Fibroblast of skin of abdomen (primary cell): ENCODE measurements at places on chromosomes 6 and 20.

DNA sequence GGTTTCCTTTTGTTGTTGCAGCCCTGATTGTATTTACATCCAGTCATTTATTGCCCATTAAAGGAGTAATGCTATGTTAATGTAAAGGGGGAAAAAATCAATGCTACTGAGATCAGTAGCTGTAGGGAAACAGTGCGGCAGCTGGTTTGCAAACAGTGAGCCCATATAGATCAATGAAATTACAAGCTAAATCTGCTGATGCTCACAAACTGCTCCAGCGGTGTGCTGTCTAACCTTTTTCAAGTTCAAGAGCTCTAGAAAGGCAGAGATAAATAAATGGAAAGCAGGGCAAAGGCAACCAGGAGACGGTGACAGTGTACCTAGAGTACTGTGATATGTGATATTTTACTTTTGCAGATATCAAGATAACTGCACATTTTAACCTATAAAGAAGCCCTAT, 449.0 kb upstream of the MMS22L start:
- no peak for DNase-seq

DNA sequence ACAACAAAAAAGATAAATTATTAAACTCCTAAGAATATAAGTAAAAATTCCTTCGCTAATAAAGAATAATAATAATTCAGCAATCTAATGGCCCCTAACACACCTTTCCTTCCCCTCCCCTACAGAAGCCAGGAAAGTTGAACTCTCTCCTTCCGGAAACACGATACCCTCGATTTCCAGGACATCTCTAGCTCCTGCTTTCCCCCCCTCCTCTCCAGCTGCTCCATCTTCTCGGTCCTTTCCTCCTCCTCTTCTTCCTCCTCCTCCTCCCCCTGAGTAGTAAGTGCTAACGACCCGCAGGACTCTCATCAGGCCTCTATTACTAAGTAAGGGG, 603 bp downstream of the TASP1 start:
- DNase-seq: peak; percentile 6

DNA sequence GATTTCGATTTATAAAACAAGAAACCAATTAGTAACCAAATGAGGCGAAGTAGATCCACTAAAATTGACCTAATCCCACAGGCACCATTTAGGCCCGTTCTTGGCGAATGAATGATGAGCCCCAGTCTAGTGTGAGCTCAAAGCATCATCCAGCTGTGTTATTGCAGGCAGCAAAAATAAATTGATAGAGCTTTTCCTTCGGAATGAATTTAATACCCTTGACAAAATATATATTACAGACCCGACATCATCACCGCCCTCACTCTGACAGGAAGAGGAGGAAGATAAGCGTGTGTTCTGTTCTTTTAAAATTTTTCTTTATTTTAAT, 7.8 kb downstream of the SIM1 start:
- DNase-seq: no peak

DNA sequence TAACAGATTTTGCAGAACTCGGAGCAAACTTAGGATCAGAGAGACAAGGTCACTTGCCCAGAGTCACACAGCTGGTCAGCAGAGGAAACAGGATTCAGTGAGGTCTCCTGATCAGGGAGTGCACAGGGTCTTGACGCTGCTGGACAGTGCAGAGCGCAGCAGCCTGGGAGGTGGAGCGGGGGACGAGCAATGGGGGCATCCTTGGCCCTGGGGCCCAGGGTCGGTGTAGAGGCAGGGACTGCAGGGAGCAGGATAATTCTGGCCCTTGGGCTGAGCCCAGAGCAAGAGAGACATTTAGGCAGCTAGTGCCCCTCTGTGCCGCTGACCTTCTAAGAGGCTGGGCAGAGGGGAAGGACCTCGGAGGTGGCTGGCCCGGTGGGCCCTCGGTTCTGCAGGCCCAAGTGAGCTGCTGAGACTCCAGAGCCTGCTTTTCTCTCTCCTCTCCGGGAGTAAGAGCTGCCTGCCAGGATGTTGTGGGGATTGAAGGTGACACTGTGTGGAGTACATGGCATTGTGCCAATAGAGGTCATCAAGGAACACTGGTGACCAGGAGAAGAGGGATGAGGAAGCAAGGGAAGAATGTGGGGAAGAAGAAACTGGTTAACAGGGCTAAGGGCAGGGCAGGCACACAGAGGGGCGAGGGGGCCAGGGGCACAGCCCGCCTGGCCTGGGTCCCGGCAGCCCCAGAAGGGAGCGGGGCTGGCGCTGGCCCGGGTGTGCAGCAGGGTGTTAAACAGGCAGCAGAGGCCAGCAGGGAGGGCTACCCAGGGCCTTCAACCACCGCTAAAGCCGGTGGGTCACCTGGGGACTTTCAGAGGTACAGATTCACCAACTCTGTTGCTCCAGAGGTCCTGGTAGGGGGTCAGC, 122.0 kb downstream of the AGPAT4 start:
- no peak for DNase-seq

DNA sequence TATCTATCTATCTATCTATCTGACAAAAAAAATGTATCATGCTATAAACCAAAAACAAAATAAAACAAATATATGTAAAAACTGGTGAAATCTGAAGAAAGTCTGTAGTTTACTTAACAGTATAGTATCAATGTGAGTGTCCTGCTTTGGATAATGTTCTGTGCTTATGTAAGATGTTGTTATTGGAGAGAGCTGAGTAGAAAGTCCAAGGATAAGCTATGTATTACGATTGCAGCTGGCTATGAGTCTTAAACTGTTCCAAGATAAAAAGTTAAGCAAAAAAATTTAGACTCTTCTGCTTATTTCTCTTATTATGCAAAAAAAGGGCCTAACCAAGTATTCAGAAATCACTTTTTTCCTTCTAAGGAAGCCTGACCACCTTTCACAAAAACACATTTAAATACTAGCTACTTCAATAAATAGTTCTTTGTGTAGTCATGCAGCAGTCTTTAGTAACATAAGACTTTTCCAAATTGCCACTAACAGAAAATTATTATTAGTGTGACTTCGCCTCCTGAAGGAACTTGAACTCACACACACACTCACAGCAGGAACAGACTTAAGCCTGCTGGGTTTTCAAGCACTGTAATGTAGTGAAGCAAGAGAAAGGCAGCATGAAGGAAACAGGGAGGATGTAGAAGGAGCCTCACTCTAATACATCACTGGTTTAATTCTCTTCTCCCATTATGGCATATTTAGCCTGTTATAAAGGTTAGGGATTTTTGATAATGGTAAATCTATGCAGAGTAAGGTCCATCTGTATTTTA, 265.8 kb upstream of the GJE1 start:
- DNase-seq: no peak

- DNase-seq: no peak
These were observed 17.4 kb downstream of the NKX2-2 start for GRCh38 chr20:21496452-21496851.

DNA sequence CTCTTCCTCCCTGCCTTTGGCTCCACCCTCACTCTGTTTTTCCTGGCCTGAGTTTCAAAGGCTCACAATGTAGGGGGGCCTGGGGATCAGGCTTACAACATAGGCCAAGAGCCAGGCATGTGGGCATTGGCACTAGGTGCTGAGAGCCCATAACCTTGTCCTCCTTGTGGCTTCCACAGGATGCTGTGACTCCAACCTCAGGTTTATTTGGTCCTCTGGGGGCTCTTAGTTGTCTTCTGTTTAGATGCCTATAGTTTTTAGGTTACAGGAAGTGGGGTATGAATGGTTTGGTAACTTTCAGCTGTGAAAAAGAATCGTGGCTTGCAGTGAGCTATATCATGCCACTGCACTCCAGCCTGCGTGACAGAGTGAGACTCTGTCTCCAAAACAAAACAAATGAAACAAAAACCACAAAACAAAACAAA, 25.6 kb downstream of the MMP24 start:
- DNase-seq: no peak

- DNase-seq: no peak
These were observed 308.5 kb upstream of the POU3F2 start for GRCh38 chr6:98525860-98526259.

- DNase-seq: no peak
These were observed 54.1 kb downstream of the PLAGL1 start for GRCh38 chr6:143953922-143954321.

DNA sequence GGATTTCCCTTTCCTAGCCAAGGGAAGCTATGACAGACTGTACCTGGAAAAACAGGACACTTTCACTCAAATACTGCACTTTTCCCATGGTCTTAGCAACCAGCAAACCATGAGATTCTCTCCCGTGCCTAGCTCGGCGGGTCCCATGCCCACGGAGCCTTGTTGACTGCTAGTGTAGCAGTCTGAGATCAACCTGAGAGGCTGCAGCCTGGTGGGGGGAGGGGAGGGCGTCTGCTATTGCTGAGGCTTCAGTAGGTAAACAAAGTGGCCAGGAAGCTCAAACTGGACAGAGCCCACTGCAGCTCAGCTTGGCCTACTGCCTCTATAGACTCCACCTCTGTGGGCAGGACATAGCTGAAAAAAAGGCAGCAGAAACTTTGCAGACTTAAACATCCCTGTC, 61.8 kb downstream of the EPM2A start:
- DNase-seq: no peak

DNA sequence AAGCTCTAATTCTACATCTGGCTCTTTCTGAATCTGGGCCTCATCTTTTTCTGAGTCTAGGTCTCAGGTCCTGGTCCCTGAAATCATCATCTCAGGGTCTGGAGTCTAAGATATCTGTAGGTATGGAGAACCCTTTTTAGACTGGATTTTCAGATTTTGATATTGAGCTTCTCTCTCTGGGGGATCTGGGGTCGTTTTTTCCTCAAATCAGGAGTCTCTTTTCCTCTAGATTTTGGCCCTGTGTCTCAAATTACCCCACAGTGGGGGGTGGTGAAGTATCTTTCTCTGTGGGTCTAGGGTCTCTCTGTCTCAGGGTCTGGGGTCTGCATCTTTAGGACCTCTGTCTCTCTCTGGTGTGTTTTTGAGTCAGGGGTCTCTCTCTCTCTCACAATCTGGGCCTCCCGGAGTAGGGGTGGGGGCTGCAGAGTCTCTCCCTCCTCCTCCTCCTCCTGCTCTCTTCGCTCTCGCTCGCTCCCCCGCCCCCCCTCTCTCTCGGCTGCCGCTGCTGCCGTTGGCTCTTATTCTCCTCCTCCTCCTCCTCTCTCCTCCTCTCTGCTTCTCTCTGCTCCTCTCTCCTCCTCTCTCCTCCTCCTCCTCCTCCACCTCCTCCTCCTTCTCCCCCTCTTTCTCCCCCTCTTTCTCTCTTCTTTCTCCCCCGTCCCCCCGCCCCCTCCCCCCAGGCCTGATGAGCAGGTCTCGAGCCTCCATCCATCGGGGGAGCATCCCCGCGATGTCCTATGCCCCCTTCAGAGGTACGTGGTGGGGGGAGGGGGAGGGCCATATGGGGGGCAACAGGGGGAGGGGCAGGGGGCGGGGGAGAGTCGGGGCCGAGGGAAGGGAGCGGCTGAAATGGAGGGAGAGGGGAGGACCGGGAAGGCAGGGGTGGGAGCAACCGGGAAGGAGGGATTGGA, at the start of gene SYNGAP1:
Gene SYNGAP1, plus strand, starts transcription at position 486 of the 911 bp plus-strand sequence. Its CDS starts 200 bp downstream, at position 686.
- peak; percentile 81 for DNase-seq

- no peak for DNase-seq
These were observed 28.1 kb downstream of the PKIG start for GRCh38 chr20:44610313-44610962.

DNA sequence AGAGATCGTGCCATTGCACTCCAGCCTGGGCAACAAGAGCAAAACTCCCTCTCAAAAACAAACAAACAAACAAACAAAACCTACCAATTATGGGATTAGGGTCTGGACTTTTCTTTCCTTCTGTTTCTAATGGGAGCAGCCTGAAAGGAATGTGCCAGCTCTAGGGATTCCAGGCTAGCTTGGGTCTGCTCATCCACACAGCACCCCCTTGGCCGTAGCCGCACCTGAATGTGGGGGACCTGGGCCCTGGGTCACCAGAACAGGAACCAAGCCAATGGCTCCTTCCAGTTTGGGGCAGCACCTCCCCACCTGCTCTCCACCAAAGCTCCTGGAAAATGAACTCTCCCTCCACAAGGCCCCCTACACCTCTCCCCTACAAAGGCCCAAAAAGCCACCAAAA, 6.7 kb downstream of the CTSZ start:
- no peak for DNase-seq

GRCh38 chr6:169208011-169208410, 45.6 kb downstream of the THBS2 start:
- DNase-seq: no peak

GRCh38 chr6:88004707-88005106, 42.9 kb upstream of the SPACA1 start:
- no peak for DNase-seq

DNA sequence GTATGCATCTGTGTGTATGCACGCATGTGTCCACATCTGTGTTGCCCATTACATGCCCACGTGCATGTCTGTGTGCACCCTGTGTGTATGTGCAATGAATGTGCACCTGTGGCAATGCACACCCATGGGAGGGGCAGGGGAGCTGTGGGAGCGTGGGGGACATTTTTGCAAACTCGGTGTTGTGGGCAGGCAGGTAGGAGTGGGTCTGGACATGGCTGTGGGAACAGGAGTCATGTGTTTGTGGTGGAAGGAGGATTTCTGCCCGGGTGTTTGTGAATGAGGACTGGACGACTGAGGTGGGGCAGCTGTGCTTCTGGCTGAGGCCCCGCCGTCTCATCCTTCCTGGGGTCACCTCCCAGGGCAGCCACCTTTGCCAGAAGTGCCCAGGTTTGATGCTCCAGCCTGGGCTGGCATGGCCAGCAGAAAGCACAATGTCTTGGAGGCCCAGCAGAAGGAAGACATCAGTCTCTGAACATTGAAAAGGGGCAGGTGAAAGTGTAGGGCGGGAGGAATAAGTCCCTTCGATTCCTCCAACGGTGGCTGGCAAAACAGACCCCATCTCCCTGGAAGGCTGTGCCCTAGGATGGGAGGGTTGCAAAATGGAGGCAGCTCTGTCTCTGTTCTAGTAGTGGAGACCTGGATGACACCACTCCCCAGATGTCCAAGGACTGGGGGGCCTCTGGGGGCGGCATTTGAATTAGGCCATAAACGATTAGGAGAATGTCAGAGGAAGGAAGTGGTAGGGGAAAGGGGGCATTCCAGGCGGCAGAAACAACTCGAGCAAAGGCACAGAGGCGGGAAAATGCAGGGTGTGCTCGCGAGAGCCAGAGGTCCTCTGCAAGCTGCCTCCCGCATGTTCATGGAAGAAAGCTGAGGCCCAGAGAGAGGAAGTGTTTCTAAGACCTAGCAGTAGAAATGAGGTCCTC, 19.1 kb upstream of the ARMC12 start:
- no peak for DNase-seq

- DNase-seq: peak; percentile 91
These were observed 184.7 kb downstream of the CDH4 start for GRCh38 chr20:61436667-61437279.

- no peak for DNase-seq
These were observed 80.4 kb upstream of the POPDC3 start for GRCh38 chr6:105259913-105260889.

- DNase-seq: no peak
These were observed 5.2 kb downstream of the OCSTAMP start for GRCh38 chr20:46545077-46545826.

DNA sequence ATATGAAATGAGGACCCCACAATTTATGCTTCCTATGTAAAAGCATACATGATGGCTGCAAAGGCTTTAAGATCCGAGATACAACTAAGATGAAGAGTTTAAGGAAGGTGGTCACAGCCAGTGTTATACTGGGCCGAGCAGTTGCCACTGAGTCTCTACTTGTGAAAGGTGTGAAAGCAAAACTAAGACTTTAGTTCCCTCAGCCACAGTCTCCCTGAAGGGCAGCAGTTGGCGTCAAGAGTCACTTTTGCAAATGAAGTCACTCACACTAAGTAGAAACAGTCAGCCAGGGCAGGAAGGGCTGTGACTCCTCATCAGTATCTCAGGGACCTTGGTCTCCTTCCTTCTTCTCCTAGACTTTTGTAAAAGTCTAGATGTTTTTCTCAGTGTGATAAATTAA, 191.6 kb upstream of the MCHR2 start:
- no peak for DNase-seq

- DNase-seq: no peak
These were observed 5.1 kb downstream of the CST7 start for GRCh38 chr20:24954151-24954550.

- no peak for DNase-seq
These were observed 173.6 kb downstream of the COL21A1 start for GRCh38 chr6:56073761-56074160.
